Heart left ventricle (tissue), 16 donors: ENCODE measurements at places on chromosomes 3 and 15.
A peak's percentile ranks its signal among the peaks of the same experiment; 100 is the strongest.

- peak; percentile 55 for DNase-seq
These were observed 570 bp downstream of the PCNP start for GRCh38 chr3:101574388-101575112.

DNA sequence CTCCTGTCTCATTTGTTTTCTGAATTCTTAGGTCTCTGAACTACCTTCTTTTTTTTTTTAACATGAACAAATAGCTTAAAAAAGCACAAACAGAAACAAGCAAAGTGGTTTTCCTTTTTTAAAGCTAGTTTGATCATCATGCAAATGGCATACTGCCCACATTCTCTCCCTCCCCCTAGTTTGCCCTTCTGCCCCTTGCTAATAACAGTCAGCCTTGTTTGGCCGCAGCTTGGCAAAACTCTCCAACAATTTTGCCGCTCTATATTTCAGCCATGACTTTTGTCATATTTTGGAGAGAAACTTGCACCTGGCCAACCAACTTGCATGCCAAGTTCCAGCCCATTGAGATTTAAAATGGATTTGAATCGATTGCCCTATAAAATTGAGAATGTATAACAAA is 666.0 kb upstream of the NR2F2 start:
- no peak for DNase-seq

- DNase-seq: no peak
These were observed 129.6 kb downstream of the CTNNB1 start for GRCh38 chr3:41328926-41329325.

GRCh38 chr15:98823012-98823458 is 174.7 kb downstream of the IGF1R start:
- no peak for DNase-seq

DNA sequence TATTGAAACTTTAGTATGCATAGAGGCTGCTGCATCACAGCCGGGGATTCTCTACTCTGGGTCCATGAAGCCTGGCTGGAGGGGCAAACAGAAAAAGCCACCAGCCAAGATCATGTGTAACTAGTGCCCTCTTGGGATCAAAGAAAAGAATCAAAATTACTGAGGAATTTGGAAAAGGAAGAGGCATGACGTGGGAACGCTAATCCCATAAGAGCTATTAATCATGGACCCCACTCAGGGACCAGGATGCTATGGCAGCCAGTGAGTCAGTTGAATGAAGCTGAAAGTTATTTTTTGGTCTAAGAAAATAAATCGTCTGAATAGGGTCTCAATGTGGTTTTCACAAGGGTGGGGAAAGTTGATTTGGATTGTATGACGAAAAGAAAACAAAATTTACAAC is 1165.1 kb downstream of the ROBO2 start:
- peak; percentile 6 for DNase-seq

GRCh38 chr3:148229107-148229506 is 468.6 kb upstream of the AGTR1 start:
- no peak for DNase-seq

GRCh38 chr3:108055931-108056330 is 34.9 kb downstream of the CD47 start:
- no peak for DNase-seq

DNA sequence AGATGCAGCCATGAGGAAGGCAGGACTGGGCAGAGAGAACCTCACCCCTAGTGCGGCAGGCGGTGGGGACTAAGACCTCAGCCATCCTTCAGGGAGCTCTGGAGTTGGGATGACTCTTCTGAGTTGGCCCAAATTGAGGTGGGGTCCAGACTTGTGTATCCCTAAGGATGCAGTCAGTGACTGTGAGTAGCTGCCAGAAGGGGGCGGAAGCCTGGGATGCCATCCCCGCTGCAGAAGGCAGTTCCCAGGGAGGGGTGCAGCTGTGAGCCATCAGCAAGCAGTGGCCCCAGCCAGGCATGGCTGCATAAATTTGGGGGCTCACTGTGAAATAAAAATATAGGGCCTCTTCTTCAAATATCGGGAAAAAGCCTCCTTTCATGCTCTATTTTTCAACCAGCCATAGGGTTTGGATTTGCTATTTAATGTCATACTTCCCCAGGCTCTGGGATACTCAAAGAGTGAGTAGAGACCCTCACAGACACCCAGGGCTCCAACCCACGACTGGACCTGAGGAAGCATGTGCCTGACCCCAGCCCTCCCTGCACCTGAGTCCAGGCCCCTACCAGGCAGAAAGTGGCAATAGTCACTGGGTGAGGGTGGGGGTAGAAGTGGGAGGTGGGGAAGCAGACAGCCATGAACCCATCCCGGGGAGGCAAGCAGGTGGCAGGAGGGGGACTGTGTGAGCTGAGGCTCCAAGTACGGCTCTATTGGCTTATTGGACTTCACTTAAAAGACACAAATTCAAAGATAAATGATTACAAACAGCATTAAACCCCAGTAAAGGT is 30.5 kb downstream of the GRK7 start:
- no peak for DNase-seq
